ENCODE measurements at places on chromosomes 3 and 15.

DNA sequence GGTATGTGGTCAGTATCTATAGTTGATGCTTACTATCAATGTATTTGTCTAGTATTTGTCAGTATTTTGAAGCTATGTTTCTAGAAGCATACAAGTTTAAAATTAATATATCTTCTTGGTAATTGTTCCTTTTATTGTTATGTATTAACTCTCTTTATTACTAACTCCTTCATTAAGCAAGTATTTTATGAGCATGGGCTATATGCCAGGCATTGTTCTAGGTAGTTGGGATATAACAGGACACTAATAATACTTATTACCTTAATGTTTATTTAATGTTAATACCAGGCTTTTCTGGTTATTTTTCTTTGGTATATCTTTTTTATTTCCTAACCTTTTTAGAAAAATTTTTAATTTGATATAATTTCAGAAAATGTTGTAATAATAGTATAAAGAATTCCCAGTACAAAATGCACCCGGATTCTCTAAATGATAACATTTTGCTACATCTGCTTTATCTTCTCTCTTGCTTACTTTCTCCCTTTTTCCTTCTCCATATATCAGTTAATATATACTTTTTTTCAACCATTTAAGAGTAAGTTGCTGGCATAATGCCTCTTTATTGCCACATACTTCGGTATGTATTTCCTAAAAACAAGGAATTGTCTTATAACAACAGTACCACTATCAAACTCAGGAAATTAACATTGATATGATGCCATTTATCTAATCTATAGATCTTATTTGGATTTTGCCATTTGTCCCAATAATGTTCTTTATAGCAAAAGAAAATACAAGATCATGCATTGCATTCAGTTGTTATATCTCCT, 30.9 kb downstream of the LRRC49 start:
- no peak for DNase-seq

DNA sequence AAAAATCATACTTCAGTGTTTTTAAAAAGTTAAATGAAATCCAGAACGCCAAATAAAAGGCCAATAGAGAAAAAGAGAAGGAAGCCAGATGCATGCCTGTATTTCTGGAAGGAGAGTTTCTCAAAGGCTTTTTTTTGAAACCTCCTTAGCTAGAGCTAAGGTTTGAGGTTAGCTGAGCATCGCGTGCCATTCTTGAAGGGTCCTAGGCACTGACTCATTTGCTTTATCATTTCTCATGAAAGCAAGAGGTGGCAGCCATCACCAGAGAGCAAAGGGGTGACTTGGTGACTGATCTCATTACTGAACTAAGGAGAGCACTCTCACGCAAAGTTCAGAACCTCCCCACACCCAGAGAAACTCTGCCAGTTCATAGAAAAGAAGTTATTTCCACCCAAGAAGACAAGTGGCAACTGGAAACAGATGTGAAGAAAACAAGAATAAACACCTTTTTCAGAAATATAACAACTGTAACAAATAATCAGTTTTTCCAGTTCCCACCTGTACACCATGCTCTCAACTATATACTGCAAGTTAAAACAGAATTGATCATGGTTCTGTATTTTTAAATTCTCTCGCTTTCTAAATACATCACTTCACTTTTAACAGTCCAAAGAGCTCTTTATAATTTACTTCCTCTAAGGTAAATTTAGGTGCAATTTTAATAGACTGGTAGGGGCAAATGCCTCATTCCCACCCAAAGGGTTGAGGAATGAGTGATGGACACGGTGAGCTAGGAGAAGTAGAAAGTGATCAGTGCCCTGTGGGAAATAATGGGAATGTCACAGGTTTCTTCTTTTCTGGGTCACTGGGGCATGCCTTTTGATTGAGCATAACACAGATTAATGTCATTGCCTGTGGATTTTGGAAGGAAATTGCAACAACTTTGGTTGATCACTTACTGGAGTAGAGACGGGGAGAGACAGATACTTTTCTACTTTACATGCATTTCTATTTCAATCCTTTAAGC, 24.7 kb downstream of the GPR15 start:
- no peak for DNase-seq

DNA sequence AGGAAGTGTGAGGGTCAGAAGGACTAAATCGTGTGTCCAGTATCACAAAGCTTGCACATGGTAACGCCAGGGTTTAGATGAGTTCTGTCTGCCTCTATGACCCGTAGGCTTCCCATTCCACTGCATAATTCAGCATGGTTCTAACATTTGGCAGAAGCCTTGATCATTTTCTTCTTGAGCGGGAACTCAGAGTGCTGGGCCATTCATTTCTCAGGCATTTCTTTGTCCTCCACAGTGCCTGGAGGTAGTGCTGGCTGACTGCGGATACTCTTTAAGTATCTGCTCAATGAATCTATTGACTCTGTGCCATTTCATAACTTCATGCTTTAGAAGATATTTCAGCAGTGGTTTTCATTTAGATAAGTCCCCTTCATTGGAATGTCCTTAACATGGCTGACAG, 370.2 kb downstream of the EPHB1 start:
- no peak for DNase-seq

DNA sequence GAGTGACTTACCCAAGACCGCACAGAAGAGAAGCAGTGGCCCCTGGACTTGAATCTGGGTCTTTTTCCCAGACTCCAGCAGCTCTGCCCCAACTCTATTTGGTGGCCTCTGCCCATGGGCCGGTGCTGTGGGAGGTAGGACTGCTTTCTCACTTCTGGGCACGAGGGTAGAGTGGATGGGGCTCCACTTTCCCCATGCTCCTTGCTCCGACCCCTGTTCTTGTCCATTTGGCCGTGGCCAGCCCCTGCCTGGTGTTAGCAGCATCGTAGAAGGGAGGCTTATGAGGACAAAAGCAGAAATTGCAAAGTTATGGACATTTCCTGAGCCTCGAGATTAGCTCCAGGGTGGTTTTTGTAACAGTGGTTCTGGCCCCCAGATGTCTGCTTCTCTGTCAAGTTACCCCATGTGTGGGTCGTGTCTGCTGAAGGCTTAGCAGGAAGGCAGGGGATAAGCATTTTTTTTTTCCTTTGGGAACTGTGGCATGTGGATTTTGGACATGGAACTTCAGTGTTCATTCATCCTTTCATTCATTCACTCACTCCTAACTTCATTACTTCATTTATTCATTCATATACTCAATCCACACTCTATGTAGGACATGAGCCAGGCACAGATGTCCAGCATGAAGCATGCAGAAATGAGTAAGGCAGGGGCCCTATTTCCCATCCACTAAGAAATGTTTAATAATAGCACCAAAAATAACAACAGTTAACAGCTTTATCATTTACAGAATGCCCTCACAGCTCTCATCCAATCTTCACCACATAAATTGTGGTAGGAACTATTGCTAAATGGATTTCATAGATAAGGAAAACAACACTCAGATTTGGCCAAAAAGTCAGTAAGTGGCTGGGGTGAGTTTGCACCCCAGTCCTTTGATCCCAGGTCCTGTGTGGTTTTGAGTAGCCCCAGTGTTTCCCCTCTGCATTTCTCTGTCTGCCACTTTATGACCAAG, 180.5 kb downstream of the OPA1 start:
- no peak for DNase-seq

DNA sequence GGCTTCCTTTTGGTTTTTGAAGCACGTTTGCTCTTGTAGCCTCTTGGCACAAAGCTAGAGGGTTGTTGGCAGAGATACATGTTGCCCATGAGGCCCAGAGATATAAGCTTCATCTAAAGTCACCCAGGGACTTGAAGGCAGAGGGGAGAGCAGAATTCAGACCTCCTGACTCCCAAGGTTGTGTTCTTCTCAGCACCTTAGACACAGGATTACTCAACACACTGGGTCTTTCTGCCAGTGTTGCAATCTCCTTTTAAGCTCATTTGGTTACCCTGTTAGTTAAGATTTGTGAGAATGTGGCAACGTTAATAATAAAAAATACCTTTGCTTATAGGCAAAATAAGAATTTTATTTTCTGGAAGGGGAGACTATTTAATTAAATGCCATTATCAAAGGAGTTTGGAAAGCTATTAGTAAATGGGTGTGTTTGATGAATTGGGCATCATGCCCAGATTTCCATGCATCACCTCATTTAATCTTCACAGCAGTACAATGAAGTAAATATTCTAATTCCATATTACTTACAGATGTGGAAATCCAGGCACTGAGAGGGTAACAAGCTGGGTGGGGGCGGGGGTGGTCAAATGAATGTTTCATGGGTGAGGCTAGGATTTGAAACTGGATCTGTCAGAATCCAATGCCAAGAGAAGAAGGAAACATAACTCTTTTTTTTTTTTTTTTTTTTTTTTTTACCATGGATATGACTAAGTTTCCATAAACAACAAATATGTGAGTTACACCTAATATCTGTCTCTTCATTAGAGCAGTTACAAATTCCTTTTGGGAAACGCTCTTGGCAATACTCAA, 183.3 kb downstream of the NR1D2 start:
- no peak for DNase-seq

DNA sequence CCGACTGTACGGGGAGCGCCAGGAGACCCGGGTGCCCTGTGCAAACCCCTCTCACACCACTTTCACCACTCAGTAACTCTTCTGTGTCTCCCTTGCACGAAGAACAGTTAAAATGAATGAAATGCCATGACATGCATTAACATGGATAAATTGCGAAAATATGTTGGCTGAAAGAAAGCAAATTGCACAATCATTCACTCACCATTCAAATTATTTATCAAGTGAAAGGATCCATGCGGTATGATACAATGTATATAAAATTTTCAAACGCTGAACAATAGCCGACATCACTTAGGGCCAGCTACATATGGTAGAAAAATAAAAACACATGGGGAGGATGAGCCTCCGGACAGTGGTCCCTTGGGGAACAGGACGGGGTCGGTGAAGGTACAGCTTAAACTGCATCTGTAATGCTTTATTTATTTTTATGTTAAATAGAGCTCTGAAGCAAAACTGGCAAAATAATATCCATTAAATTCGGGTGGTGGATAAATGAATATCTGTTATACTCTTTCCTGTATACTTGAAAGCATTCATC, 45.9 kb downstream of the SLC12A8 start:
- DNase-seq = no peak

- no peak for DNase-seq
These were observed 115.8 kb downstream of the FBXL22 start for GRCh38 chr15:63712828-63713520.

GRCh38 chr15:47333734-47334133, 383.6 kb upstream of the SEMA6D start:
- no peak for DNase-seq

GRCh38 chr3:181730934-181731333, 19.2 kb downstream of the SOX2 start:
- no peak for DNase-seq

DNA sequence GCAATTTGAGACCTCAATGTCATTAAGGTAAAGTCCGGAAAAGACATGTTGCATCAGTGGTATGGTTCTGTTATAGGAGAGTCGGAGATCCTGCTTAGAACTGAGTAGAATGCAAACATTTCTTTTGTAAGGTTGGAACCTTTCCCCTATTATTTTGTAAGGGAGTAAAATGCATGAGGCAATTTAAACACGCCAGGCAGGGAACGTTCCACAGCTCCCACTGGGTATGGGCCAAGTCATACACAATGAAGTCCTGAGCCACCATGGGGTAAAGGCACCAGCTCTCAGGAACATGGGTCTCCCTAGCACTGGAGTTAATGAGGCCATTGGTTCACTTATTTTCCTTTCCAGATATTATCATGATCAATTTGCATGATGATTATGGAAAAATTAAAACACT, 116.6 kb upstream of the NR2F2 start:
- no peak for DNase-seq

GRCh38 chr3:70519913-70520659, 207.6 kb upstream of the MDFIC2 start:
- no peak for DNase-seq

DNA sequence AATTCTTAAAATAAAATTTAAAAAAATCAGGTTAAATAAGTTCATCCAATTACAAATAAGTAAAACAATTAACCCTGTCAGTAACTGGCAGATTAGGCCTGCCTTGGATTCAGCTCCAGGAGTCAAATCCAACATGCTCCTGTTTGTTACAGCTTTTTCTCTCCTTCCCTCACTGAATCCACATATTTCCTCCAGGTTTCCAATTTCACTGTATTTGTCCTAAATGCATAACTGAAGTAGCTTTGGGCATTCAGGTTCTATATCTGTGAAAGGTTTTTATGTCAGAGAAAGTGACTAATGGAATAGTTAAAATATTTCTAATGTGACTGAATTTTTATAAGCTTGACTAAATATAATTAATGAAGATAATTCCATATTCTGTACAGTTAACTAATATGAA, 79.7 kb downstream of the IFT80 start:
- DNase-seq = no peak

DNA sequence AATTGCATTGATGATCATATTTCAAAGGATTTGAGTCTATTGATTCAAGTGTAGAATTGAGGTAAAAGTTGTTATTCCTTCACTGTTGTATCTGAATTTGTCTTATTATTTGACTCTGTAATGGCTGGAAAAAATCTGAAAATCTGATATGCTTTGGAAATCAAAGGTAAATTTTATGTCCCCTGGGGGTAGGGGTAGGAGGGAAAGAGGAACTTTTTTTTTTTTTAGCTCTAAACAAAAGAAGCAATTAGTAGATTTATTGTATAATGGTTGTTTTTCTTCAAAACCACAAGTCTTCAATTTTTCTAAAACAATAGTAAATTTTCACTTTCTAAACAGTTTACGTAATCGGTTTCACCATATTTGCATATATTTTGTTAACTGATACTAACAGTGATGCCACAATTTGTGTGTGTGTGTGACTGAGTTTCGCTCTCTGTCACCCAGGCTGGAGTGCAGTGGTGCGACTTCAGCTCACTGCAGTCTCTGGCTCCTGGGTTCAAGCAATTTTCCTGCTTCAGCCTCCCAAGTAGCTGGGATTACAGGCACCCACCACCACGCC, 91.7 kb upstream of the GOLGA6L4 start:
- DNase-seq = no peak

- DNase-seq = no peak
These were observed 120.0 kb downstream of the FNDC3B start for GRCh38 chr3:172159376-172159775.

DNA sequence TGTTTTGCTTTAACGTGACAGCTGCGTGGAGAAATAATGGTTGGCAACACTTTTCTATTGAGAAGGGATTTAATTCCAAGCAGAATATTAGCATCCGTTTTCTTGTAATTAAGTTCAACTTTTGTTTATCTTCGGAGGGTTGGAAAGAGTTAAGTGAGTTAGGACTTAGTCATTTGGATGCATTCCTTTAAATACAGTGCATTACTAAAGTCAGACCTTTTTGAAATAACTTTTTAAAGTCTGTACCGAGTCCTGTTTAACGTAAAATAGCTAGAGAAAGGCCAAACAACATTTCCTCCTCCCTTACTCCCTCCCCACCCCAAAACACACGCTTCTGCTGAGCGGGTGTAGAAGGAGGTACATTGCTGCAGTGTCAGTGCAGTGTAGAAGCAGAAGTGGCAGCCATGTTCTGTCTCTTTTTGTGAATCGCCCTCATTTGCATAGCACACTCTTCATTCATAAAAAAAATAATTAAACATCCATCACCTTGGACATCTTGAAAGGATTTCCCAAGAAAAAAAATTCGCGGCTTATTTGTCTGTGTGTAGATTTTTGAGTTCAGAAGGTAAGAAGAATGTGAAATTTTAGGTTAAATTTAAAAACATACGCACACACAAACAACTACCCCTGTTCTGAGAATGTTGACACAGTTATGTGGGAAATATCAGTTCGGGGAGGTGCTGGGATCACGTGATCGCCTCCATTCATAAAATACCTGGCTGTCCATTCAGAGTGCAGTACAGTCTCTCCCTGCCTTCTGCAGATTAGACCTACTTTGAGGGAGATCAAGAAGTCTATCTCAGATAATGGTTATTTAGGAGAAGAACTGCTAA, 1.6 kb downstream of the SPRED1 start:
- no peak for DNase-seq
